Hepatic stellate cell (primary cell): ENCODE measurements at places on chromosomes 5 and 9.

- no peak for DNase-seq
These were observed 373.3 kb upstream of the FAM174A start for GRCh38 chr5:100161868-100162267.

DNA sequence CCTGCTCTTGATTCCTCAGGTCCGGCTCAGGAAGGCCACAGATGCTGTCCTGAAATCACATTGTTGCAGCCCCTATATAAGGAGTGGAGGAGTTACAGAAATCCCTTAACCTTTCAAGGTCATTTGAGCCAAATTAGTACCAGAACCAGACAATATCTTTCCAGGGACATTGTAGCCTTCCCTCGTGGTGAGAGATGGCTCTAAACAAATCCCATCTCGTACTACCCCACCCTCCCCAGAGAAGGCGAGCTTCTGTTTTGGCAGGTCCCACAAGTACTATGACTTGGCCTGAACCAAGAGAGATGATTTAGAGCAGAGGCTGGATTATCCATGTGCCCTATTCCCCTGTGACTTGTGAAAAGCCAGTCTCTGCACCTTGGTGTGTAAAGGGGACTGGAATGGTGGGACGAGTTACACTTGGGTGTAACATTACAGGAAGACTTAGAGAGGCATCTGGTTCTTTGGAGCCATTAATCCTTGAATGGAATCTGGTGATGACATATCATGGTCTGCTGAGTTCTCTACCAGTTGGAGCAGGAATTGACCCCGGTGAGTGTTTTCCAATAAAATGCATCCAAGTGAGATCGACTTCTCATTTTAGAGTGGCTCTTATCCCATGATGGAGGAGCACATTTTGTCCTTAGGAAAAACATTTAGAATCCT, at the start of gene FAM240B:
FAM240B (minus strand) TSS at position 51 of the 663 bp plus-strand sequence. CDS start 16,134 bp downstream, outside the sequence.
- no peak for DNase-seq

DNA sequence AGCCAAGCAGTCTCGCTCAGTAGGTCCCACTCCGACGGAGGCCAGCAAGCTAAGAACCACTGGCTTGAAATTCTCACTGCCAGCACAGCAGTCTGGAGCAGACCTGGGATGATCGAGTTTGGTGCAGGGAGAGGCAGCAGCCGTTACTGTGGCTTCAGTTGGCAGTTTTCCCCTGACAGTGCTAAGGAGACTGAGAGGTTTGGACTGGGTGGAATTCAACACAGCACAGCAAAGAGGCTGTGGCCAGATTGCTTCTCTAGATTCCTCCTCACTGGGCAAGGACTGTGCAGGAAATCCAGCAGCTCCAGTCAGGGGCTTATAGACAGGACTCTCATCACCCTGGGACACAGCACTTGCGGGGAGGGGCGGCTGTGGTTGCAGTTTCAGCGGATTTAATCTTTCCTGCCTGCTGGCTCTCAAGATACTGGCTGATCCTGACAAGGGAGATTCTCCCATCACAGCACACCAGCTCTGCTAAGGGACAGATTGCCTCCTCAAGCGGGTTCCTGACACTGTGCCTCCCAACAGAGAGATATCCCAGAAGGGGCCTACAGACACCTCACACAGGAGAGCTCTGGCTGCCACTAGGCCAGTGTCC, 122.1 kb downstream of the YIPF5 start:
- no peak for DNase-seq

DNA sequence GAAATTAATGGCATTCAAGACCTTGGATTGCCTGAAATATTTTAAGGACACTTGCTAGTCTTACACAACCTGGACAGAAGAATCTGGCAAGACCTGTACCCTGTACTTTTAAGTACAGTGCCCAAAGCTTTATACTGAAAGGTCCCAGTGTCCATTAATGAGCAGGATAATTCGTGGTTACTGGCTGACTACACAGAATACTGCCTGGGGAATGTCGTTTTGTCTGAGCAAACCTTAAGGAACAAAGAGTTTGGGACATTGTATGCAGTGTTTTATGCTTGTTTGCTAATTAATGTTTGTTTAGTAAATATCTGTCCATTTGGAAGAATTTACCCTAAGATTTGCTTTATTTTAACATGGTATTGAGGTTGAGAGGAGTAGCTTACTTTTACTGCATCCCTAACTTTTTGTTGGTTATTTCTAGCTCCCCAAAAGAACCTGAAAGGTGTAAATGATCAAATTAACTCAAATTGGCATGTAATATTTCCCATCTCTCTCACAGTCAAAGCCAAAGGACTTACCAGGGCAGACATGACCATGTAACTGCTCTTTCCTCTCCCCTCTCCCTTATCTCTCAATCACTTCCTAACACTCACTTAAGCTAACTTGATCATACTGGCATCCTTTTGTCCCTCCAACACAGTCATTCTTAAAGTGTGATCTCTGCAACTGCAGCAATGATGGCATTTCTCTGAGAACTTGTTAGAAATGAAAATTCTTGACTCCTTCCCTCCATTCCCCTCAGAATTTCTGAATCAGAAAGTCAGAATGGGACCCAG, 15.7 kb downstream of the RANBP3L start:
- no peak for DNase-seq

DNA sequence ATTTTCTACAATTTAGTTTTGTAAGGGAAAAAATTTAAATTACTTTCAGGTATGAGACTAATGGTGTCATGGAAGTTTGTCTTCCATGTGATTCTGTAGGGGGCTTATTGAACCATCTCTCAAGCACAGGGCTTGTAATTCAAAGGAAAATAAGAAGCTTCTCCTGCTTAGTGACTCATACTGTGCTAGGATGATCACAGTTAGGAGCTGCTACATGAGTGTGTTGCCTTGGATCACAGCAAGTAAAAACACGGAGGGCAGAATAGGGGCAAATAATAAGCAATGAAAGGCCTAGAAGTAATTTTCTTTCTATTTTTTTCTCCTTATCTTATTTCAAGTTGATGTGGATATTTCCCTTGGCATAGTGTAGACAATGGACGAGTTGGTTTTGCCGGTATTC, 28.9 kb downstream of the TMEM167A start:
- no peak for DNase-seq
